T-helper 22 cell (primary cell): ENCODE measurements at places on chromosomes 12 and 14.

- no peak for DNase-seq
Observed at GRCh38 chr14:70567791-70568190, 32.7 kb downstream of the MED6 start.

DNA sequence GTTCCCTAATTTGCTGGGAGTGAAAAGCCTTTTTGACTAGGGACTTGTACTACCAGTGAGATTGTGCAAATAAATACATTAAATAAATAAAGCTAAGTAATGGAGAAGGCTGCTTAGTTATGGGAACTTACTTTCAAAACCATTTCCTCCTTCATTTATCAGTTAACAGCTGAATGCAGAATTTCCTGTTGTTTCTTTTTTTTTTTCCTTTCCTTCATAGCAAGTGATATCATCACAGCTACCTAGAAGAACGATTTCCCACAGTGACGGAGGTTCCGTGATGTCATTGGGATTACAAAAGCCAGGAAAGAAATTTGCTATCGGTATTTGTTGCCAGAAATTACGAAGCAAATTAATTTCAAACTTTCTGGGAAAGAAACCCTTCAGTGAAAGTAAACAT, 42.1 kb upstream of the SOCS2 start:
- no peak for DNase-seq

- DNase-seq = no peak
Observed at GRCh38 chr14:71541973-71542690, 390.1 kb upstream of the RGS6 start.

- DNase-seq = no peak
Observed at GRCh38 chr12:117718559-117718958, 250.2 kb downstream of the KSR2 start.

DNA sequence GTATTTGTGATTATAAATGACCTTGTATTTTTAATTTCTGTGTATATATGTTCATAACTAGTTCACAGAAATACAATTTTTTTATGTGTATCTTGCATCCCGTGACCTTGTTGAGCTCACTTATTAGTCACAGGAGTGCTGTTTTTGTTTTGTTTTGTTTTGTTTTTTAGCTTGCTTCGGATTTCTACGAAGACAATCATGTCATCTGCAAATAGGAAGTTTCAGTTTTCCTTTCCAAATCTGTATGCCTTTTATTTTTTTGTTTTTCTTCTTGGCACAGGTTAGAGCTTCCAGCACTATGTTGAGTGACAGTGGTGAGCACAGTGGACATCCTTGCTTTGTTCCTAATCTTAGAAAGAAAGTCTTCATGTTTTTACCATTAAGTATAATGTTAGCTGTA, 229.2 kb upstream of the GARIN6 start:
- no peak for DNase-seq

- no peak for DNase-seq
Observed at GRCh38 chr12:28040246-28040645, 67.7 kb upstream of the PTHLH start.

- DNase-seq = no peak
Observed at GRCh38 chr12:4211372-4211771, 62.2 kb upstream of the CCND2 start.

- no peak for DNase-seq
Observed at GRCh38 chr12:124174451-124175348, 120.2 kb upstream of the RFLNA start.

GRCh38 chr12:113359133-113359938, 949 bp downstream of the PLBD2 start:
- DNase-seq = no peak

GRCh38 chr14:68649476-68650189, 143.2 kb downstream of the ZFP36L1 start:
- no peak for DNase-seq

DNA sequence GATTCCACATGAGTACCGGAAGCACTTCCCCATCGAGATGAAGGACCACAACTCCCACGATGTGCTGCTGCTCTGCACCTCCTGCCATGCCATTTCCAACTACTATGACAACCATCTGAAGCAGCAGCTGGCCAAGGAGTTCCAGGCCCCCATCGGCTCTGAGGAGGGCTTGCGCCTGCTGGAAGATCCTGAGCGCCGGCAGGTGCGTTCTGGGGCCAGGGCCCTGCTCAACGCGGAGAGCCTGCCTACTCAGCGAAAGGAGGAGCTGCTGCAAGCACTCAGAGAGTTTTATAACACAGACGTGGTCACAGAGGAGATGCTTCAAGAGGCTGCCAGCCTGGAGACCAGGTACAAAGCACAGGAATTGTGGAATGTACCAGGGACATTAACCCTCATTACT, 22.4 kb upstream of the GALNT16 start:
- DNase-seq = no peak

DNA sequence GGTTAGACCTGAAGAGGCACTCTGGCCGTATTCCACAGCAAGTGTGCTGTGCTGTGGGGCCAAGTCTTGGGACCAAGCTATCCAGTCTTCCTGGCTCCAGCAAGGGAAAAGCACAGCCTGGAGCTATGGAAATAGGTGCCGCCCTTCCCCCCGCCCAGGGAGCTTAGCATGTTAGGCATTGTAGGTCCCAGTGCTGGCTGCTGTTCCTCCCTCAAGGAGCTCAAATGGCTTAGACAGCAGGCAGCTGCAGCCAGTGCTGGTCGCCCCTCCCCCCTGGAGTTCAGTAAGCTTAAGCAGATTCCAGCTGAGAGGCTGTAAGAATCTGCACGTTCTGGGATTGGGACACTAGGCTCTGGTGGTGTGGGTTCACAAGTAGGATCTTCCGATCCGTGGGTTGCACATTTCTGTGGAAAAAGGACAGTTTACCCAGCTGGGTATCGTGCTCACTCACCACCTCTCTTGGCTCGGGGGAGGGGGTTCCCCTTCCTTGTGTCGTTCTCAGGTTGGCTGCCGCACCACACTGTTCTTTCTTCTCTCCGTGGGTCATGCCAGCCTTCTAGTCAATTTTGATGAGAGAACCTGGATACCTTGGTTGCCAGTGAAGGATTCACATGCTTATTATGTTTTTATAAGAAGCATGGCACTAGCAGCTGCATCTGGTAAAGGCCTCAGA, 127.3 kb downstream of the CNTN1 start:
- DNase-seq = no peak

GRCh38 chr12:113794774-113795173, 171.4 kb downstream of the RBM19 start:
- DNase-seq = no peak

DNA sequence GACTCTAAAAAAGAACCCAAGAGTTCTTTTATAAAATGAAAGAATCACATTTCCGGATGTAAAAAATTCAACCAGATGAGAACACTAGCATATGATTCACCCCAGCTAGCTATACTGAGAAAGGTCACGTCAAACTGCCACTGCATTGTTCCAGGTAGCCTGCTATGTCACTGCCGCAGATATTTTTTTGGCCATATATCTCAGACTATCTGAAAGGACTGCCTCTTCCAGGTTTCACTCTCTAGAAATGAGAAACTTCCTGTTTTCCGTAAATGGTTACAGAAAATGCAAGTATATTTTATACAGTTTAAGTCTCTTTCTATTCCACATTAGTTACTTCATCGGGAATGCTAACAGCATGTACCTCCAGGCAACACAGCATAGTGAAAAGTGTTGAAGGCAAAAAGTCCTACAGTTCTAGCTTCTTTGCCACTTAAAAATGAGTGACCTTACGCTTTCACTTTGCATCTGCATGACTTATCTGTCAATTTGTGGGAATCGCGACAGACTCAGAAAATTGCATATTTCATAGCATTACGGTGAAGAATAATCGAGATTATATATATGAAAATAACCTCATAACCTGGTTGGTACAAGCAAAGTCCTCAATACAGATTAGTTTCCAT, 105.2 kb downstream of the MED13L start:
- DNase-seq = no peak

- no peak for DNase-seq
Observed at GRCh38 chr12:64566831-64567517, 43.3 kb upstream of the RASSF3 start.

DNA sequence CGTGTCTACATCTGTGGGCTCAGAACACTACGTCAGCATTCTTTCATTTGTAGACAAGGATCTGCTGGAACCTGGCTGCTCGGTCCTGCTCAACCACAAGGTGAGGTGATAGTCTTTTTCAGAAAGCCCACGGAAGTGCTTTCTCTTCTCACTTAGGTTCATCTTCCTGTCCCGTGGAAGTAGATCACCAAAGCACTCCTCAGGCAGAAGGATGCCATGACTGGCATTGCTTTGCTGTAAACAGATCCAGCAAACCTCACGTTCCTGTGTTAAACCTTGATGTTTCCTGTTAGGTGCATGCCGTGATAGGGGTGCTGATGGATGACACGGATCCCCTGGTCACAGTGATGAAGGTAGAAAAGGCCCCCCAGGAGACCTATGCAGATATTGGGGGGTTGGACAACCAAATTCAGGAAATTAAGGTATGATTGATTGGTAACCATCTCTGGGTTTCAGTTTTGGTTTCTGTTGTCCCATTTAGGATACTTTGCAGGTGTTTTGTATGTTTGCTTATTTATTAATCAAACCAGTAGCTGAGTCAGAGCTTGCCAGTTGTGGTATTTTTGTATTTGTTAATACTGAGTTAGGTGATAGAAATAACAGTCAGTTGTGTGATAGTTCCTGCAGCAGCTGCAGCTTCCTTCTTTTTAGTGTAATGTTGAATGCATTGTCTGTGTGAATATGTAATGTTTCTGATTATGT, 7.5 kb downstream of the PSMC1 start:
- no peak for DNase-seq

DNA sequence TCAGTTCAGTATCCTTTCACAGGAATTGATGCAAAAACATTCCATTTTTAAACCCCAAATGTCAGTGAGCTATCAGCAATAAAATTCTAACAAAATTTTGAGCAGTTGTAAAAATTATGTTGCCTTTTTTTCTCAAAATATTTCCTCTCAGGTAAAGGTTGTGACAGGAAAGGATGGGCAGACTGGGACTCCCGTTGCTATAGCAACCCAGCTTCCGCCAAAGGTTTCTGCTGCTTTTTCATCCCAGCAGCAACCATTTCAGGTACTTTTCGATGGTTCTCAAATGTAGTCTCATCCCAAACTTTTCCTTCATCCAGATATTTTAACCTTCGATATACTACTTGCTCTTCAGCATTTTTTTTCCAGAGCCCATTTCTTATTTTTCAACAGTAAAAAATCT, 13.6 kb downstream of the EP400 start:
- DNase-seq = no peak

DNA sequence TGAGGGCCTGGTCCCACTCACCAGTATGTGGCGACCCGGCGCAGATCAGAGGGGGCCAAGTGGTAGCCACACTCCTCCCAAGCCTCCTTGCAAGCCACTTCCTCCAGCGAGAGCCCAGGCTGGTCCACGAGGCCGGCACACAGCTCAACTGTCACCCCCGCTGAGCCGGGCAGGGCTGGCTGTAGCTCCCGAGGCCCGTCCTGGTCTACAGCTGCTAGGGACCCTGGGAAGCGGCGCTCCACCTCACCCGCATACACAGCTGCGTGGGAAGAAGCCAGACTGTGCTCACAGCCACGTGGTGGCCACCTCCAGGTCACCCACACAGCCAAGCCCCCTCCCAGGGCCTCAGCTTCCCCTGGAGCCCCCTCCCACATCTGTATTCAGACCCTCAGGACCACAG, 4.6 kb downstream of the NUDT14 start:
- no peak for DNase-seq

GRCh38 chr14:50035214-50035613, 81.2 kb downstream of the VCPKMT start:
- no peak for DNase-seq

DNA sequence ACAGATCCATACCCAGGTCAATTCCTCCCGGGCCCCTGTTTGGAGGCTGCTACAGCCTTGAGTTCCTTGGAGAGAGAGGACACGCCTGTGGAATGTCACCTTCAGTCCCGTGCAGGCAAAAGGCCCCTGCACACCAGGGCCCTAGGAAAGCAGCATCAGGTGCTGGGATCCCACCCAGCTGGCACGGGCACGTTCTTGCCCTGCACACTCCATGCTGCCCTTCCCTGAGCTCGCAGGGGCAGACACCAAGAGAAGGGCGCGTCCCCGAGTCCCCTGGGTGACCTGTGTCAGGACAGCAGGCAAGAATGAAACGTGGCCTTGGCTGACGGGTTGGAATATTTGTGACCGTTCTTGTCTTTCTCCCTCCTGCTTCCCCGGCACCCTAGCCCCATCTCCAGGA, 67.7 kb downstream of the TSPAN11 start:
- DNase-seq = no peak

GRCh38 chr14:92759679-92760523, 11.5 kb upstream of the LGMN start:
- no peak for DNase-seq

DNA sequence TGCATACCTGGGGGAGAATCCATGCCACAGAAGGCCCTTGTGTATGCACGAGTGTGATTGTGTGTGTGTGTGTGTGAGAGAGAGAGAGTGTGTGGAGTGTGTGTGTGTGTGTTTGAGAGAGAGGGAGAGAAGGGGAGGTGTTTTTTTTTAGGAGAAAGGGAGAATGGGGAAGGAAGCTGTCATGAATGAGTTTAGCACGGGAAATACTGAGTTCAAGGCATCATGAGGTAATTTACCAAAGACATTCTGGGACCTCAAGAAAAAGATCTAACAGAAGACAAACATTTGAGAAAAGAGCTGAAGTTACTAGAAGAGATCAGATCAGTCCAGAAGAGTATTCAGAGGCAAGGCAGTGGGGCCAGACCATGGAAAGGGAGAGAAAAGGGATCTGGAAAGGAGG, 157.1 kb downstream of the TTC7B start:
- no peak for DNase-seq

GRCh38 chr12:93363841-93364297, 13.9 kb upstream of the NUDT4 start:
- no peak for DNase-seq

DNA sequence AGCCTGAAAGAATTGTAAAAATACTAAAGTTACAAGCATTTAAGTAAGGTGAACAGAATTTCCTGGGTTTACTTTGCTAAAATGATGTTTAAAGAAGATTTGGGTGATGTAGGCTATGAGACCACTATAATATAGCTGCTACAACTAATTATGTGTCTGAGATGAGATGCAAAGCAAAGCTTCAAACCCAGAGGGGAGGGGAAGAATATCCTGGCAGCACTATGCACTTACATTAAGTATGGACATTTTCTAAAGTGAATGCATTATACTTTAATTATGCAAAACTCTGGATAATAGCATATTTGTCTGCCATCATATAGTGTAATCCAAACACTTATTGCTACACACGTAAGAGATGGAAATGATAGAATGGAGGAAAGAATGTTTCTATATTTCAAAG, 1003.7 kb downstream of the GALC start:
- no peak for DNase-seq

GRCh38 chr14:85221832-85222231, 308.1 kb upstream of the FLRT2 start:
- DNase-seq = no peak

DNA sequence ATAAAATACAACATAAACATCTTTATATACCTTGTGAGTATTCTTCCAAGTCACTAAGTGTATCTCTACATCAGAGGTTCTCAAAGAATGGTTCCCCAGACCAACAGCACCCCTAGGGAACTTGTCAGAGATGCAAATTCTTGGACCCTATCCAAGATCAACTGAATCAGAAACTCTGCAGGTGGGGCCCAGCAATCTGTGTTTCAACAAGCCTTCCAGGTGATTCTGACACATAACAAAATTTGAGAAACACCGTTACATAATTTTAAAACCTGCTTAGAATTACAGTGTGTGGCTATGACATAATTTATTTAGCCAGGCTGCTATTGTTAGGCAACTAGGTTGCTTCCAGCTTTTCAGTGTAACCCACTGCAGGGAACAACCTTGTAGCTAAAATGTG, 49.8 kb downstream of the NTN4 start:
- DNase-seq = no peak

- no peak for DNase-seq
Observed at GRCh38 chr14:54594537-54594936, 27.6 kb downstream of the SAMD4A start.
